ENCODE measurements at places on chromosomes 11 and 22. TPM values are rescaled to one million over a fixed set of nuclear protein-coding genes. Genes with fewer than 3 reads are reported as not detected.

Gene PYGM
- total RNA-seq = 11.6 TPM

Gene KCNK4
- 0.14 TPM for total RNA-seq

Gene RFPL3
- total RNA-seq = not detected

Gene KCNQ1
- not detected for total RNA-seq

Gene PRRG4
- total RNA-seq = 0.51 TPM

Gene SGSM1
- not detected for total RNA-seq

Gene MTFP1
- total RNA-seq = 96.7 TPM

Gene KRTAP5-9
- not detected for total RNA-seq

Gene DEFB131B
- not detected for total RNA-seq

Gene EXPH5
- 6.5 TPM for total RNA-seq

Gene MPPED2
- not detected for total RNA-seq

Gene PGM2L1
- total RNA-seq = 9.5 TPM

Gene MYOD1
- not detected for total RNA-seq
